ENCODE measurements at places on chromosomes 6 and 20. TPM values are rescaled to one million over a fixed set of nuclear protein-coding genes. Genes with fewer than 3 reads are reported as not detected.
A peak's percentile ranks its signal among the peaks of the same experiment; 100 is the strongest.

DNA sequence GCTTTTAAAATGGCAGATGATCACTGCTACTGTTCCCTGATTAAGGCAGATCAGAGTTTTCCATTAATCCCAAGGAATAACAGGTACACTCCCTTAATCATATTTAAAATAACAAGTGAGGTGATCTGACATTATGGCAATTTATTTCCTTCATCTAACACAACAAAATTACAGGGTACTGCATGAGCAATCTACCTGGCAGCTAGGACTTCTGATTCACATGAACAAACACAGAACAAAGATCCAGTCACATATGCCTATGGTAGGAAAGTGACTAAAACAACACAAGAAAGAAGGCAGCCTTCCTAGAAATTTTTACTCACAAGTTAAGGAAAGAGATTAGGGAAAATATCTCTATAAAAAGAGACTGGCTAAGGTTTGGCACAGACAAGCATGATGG, 33.2 kb downstream of the MAP7 start:
- DNase-seq: peak; percentile 56

DNA sequence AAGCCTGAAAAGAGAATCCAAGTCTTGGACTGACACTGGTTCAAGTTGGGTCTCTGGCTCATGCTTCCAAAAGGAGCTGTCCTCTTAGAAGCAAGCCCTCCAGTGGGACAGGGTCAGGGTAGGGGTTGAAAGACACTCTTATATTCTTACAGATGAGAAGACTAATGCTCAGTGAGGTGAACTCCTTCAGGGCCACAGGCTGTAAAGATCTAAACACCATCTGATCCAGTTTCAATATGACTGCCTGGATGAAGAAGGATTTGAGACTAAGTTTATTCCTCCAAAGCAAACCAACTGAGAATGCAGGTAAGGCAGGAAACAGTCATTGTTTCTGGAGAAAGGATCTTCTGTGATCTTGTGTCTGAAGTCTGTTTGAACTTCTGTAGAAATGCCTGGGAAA, 99.0 kb upstream of the TAB2 start:
- DNase-seq: no peak

DNA sequence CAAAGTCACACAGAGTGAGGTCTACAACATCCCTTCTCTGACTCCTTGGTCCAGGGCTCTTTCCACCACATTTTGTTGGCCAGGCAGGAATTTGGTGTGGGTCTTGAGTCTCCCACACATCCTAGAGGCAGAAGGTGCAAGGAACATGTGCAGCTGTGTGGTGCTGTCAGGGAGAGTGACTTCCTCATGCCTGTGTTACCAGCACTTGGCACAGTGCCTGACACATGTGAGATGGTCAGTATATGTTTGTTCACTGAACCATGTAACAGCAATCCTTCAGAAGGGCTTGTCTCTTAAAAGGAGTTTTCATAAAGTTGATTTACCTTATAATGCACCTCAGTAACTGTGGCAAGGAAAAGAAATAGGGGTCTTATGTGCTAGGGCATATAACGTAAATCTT, 168.5 kb downstream of the CDC5L start:
- DNase-seq: no peak

GRCh38 chr20:53321596-53321995, 272.0 kb downstream of the ZNF217 start:
- no peak for DNase-seq

DNA sequence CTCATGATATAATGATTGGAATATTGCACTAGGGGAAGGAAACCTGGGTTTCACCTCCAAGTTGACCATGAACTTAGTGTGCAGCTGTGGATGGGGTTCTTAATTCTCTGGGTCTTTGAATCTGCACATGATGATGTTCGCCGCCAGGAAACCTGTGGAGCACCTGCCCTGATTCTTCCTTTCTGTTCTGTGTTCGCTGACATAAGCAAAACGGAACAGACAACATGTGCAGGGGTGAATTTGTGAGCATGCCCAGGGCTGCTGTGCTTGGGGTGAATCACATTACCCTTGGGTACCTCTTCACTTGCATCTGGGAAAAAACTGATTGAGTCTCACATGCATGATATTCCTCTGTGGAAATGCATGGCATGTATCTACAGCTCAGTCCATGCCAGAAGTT, 48.8 kb downstream of the CAP2 start:
- no peak for DNase-seq

- no peak for DNase-seq
These were observed 125.9 kb downstream of the HTR1B start for GRCh38 chr6:77337392-77337791.

DNA sequence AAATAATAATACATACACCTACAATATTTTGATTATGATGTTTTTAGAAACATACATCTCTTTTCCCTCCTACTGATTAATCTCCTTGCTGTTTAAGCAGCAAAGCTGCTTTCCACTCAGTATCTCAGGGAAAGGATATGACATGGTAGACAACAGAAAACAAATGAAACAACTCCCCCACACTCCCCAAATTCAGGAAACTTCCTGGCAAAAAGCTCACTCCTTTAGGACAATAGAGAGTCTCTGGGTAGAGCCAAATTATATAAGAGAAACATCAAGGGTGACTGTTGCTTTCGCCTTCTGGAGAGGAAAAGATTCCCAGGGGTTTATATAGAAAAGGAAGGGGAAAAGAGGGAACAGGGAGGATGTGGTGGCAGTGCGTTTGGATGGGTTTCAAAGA, 48.7 kb upstream of the AHI1 start:
- no peak for DNase-seq

DNA sequence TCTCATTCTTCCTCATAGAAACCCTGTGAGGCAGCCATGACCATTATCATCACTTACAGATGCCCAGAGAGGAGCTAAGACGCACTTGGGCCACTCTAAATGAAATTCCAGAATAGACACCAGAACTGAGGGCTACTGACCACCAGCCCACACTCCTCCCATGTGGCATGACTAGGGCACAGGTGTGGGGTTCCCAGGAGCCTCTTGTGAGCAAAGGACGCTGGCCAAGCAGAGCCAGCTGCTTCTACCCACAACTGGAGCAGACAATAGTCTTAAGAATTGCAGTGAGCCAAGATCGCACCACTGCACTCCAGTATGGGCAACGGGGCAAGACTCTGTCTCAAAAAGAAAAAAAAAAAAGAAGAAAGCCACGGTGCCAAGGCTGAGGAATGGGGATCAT, 10.0 kb downstream of the AHCY start:
- DNase-seq: no peak

The SLC23A2 gene
- 9.3 TPM for total RNA-seq

The SIRPD gene
- not detected for total RNA-seq

Measured in epithelial cell of proximal tubule (primary cell).